Camera-type eye (tissue), 1 donor: ENCODE measurements at places on chromosomes 2 and 18. TPM values are rescaled to one million over a fixed set of nuclear protein-coding genes. Genes with fewer than 3 reads are reported as not detected.

The SNED1 gene
- 16.0 TPM for total RNA-seq

The SMARCAL1 gene
- total RNA-seq, result 42.5 TPM

The SLC9A2 gene
- total RNA-seq, result 0.49 TPM

The PFN4 gene
- total RNA-seq, result 4.1 TPM

The FAM98A gene
- 72.3 TPM for total RNA-seq

The LDLRAD4 gene
- 83.4 TPM for total RNA-seq
